ENCODE measurements at places on chromosomes 6 and 20. TPM values are rescaled to one million over a fixed set of nuclear protein-coding genes. Genes with fewer than 3 reads are reported as not detected.

KHDC1L gene
- polyA plus RNA-seq = not detected

KCNK5 gene
- polyA plus RNA-seq = 1.8 TPM

DNA sequence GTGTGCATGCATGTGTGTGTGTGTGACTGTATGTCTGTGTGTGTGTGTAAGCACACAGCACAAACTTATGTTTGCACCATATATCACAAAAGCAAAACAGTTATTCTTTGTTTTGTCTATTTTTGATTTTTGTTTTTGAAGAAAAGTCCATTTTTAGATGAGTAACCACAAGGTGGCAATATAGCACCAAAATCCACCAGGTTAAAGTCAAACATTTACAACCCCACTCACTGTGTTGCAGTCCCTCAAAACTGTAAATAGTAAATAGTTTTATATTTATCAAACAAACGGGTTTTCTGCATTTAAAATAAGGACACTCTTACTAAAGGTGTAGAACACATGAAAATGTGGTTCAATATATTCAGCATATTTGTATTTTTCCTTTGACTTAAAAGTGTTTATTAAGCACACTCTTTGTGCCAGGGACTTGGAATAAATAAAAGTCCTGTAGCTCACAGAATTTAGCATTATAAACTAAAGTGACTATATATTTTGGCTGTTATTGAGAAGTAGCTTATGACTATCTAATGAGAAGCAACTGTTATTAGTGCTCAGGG, 118.5 kb downstream of the GFRAL start:
- no peak for DNase-seq

DEFB119 gene
- not detected for polyA plus RNA-seq

GRCh38 chr20:4435671-4436455, 285.8 kb upstream of the PRND start:
- DNase-seq = no peak

TAGAP gene
- not detected for polyA plus RNA-seq

DNA sequence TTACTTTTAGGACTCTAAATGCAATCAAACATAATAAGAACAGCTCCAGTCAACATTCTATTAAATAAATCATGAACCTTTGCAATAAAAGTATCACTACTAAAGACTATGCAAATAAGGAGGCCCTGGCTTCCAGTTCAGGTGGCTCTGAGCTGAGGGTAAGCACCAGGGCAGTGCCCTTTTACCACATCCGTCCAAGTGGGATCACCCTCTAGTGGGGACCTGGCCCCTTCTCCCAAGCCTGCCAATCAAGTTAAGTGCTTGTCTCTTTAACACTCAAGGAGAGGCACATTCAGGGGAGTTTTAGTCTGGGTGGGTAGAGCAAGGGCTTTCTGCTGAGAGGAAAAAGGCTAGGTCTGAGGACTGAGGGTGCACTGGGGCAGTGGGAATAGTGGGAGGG, 161.4 kb downstream of the TMEM200A start:
- no peak for DNase-seq

DNA sequence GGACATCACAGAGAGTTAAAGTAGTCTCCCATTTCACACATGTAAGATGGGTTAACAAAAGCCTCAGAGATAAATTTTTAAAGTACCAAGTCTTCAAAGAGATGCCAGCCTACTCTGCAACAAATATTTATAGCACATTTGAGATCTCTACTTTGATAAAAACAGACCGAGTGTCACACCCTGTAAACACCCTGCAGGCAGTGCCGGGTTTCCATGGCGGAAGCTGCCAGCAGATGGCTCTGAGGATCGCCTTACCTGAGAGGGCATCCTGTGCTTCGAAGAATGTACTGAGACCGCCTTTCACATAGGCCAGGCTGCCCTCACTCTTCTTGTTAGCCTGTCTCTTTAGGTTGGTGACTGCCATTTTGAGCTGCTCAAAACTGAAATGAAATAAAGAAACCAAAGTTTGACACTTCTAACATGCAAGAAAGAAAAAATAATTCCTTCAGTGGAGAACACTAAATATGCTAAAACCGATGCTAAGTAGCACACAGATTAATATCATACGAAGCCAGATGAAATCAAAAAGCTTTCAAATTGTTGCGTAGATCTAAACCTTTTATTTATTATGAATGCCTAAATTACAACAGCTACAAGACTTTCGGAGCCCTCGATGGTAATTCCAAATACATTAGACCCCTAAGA, 39.3 kb downstream of the HUS1B start:
- no peak for DNase-seq

DNA sequence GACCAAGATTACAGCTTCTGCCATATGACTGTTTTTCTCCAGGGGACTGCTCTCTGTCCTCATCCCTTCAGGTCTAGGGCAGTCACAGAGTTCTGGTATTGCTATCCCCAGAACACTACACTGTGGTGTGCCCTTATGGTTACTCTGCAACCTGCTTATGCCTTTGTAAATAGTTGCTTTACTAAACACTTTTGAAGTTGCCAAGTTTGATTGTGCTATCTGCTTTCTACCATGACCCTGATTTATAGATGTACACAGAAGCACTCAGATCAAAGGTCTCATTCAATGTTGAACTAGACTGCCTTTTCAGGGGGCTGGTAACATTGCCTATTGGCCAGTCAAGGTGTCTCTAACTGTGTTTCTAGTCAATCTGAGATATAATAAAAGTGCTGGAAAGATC, 794.7 kb downstream of the DHX35 start:
- no peak for DNase-seq

SMPD2 gene
- polyA plus RNA-seq = 10.0 TPM

TNNC2 gene
- 0.22 TPM for polyA plus RNA-seq

- DNase-seq = no peak
These were observed 280.7 kb downstream of the UST start for GRCh38 chr6:149027484-149027883.

- DNase-seq = no peak
These were observed 12.2 kb downstream of the LYRM4 start for GRCh38 chr6:5248302-5249098.

DNA sequence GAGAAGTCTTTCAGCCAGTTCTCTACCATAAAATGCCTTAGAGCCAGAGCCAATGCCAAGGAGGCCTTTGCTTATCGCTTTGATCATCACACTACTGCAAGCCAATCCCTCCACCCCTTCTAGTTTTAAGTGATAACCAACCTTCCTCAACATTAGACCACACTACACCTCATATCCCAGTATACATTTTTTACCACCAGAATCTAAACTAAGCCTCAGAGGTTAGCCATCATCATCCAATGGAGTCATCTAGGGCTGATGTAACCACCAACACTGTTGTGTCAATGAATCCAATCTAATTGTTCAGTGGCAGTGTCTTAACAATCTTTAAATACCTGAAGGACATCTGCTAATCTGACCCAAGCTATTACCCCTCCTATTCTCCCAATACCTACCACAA, 6.4 kb downstream of the ZUP1 start:
- DNase-seq = no peak

DNA sequence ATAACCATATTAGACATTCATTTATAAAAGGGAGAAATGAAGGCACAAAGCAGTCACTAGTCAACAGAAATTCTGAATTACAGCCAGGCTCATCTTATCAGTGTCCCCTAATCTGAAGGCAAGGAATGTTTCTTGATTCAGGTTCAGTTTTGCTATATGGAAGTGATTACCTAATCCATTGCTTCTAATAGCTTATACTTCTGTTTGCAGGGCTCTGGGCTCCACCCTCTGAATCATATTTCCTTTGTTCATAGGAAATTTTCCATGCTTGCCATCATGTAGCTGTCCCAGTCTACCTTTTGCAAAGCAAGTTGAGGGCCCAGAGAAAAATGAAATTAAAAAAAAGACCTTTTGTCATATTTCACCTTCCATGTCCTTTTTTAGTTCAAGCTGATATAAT, 96.0 kb downstream of the LCA5 start:
- no peak for DNase-seq

HDGFL1 gene
- not detected for polyA plus RNA-seq

OPRL1 gene
- polyA plus RNA-seq = 1.5 TPM

DNA sequence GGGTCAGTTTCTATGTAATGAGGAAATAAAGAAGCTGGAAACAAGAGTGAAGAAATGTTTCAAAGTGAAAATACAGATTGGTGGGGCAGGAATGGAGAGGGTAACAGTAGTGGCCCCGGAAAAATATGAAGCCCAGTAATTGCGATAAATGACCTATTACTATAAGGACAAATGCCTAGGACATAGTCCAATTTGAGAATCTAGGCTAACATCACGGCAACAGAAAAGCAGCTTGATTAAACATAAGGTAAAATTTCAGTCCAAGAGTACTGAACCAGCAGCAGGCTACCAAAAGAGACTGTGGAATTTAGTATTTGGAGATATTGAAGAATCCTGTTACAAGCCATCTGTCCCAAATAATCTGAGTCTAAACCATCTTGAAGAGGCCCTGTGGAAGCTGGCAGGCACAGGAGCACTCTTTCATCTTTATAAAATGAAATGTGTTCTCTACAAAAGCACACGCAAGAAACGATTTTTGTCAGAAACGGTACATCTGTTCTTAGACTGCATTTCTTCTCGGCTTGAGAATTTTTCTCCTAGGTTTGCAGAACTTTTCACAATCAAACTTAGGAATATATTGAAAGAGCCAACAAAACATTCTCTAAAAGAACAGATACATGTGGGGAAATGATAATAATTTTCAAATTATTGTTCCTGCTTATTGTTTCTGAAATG, 49.3 kb downstream of the ELOVL5 start:
- DNase-seq = no peak

GRCh38 chr6:33373960-33374910, 17.4 kb upstream of the KIFC1 start:
- no peak for DNase-seq

GRCh38 chr6:157860505-157860991, 37.5 kb downstream of the SNX9 start:
- DNase-seq = no peak

CGA gene
- not detected for polyA plus RNA-seq

PI16 gene
- polyA plus RNA-seq = not detected

MYH7B gene
- polyA plus RNA-seq = 0.23 TPM

GLO1 gene
- polyA plus RNA-seq = 98.4 TPM

- DNase-seq = no peak
These were observed 161.3 kb upstream of the PHACTR1 start for GRCh38 chr6:12555267-12555666.

DNA sequence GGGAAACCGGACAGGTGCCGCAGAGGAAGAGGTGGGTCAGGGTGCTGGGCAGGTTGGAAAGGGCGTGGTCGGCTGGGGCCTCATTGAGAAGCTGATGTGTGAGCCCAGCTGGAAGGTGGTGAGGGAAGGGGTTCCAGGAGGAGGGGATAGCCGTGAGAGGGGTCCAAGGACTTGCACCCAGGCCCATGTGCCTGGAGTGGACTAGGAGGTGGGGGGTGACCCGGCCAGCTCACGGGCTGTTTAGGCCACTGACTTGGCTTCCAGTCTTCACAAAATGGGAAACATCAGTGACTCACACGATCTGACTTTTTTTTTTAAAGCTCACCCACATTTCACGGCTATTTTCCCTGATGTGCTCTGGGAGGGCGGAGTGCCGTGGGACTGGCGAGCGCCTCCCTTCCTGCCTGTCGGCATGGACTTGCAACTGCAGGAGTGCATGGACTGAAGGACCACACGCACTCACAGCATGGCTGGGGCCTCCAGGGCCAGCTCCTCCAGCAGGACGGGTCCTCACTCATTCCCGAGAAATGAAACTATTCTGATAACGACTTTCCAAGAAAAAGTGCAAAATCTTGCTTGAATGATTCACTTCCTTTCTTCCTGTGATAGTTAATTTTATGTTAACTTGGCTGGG, 13.5 kb upstream of the PDE10A start:
- DNase-seq = no peak
